ENCODE measurements at places on chromosomes 4 and X. TPM values are rescaled to one million over a fixed set of nuclear protein-coding genes. Genes with fewer than 3 reads are reported as not detected.

The IL21 gene
- not detected for total RNA-seq

The PASD1 gene
- total RNA-seq, result not detected

The ANKRD50 gene
- total RNA-seq, result 23.9 TPM

The GABRE gene
- total RNA-seq, result 40.9 TPM

The ANK2 gene
- 21.3 TPM for total RNA-seq

The ARAP2 gene
- total RNA-seq, result 8.3 TPM

The ZBED1 gene
- 54.5 TPM for total RNA-seq

The TEX11 gene
- not detected for total RNA-seq

The NAAA gene
- total RNA-seq, result 142 TPM

The ATRX gene
- 124 TPM for total RNA-seq

The NAA10 gene
- 60.1 TPM for total RNA-seq

The CFAP299 gene
- not detected for total RNA-seq

The GUCY1B1 gene
- 32.7 TPM for total RNA-seq

The FAM184B gene
- total RNA-seq, result not detected

The APELA gene
- total RNA-seq, result not detected

The EGFL6 gene
- total RNA-seq, result not detected

The SYNPO2 gene
- 264 TPM for total RNA-seq

The RIBC1 gene
- not detected for total RNA-seq

The UBE2K gene
- 28.8 TPM for total RNA-seq

The SPATA4 gene
- not detected for total RNA-seq

The GPR173 gene
- total RNA-seq, result 2.3 TPM

The TIGD4 gene
- total RNA-seq, result 0.49 TPM

The GRIA3 gene
- total RNA-seq, result 7.9 TPM

The ADRA2C gene
- 232 TPM for total RNA-seq

The HERC6 gene
- 12.9 TPM for total RNA-seq

The EMD gene
- total RNA-seq, result 74.2 TPM

The ABRAXAS1 gene
- total RNA-seq, result 14.0 TPM

The HTT gene
- total RNA-seq, result 56.3 TPM

The FRMD7 gene
- 0.28 TPM for total RNA-seq

The ARFIP1 gene
- 39.0 TPM for total RNA-seq

The TASL gene
- 0.42 TPM for total RNA-seq

The CPLX1 gene
- total RNA-seq, result 1.2 TPM

The DUSP21 gene
- not detected for total RNA-seq

The PLXNB3 gene
- total RNA-seq, result 40.8 TPM

The TRIM2 gene
- 31.7 TPM for total RNA-seq

The CHST7 gene
- 33.5 TPM for total RNA-seq

The TRAPPC11 gene
- total RNA-seq, result 41.6 TPM

The ADGRL3 gene
- total RNA-seq, result 18.1 TPM

The GAGE1 gene
- not detected for total RNA-seq

The VEGFC gene
- 20.4 TPM for total RNA-seq

The TSPAN6 gene
- 7.2 TPM for total RNA-seq
